ENCODE measurements at places on chromosomes 11 and 22.

- no peak for DNase-seq
Observed at GRCh38 chr11:35257281-35257680, 118.3 kb downstream of the CD44 start.

- peak; percentile 38 for DNase-seq
Observed at GRCh38 chr11:5992604-5993251, 5.9 kb upstream of the OR52L1 start.

GRCh38 chr11:115884800-115885534 lies 380.8 kb upstream of the CADM1 start:
- no peak for DNase-seq

- DNase-seq, result no peak
Observed at GRCh38 chr22:36362932-36363331, 24.8 kb downstream of the MYH9 start.

- DNase-seq, result no peak
Observed at GRCh38 chr22:33476206-33476605, 418.0 kb upstream of the SYN3 start.

- no peak for DNase-seq
Observed at GRCh38 chr22:17732251-17732854, 41.9 kb downstream of the BID start.

- no peak for DNase-seq
Observed at GRCh38 chr11:122393209-122393860, 262.2 kb upstream of the UBASH3B start.

DNA sequence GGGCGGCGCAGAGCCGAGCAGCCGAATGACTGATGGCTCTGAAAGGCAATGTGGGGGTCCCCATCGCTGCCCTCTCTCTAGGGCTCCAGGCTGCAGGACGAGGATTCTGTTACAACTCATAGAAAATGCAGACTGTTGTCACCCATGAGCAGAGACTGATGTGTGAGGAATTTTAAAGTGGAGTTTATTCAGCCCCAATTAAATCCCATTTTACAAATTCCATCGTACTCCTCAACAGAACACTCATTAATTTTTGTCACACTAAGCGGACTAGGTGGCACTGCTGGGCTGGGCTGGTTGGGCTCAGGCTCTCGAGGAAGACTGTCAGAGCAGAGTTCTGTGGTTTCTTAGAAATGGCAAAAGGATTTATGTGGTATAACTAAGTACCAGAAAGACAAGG lies 102.6 kb upstream of the SPON1 start:
- no peak for DNase-seq

GRCh38 chr11:69877235-69877634 lies 58.0 kb upstream of the FGF3 start:
- no peak for DNase-seq

DNA sequence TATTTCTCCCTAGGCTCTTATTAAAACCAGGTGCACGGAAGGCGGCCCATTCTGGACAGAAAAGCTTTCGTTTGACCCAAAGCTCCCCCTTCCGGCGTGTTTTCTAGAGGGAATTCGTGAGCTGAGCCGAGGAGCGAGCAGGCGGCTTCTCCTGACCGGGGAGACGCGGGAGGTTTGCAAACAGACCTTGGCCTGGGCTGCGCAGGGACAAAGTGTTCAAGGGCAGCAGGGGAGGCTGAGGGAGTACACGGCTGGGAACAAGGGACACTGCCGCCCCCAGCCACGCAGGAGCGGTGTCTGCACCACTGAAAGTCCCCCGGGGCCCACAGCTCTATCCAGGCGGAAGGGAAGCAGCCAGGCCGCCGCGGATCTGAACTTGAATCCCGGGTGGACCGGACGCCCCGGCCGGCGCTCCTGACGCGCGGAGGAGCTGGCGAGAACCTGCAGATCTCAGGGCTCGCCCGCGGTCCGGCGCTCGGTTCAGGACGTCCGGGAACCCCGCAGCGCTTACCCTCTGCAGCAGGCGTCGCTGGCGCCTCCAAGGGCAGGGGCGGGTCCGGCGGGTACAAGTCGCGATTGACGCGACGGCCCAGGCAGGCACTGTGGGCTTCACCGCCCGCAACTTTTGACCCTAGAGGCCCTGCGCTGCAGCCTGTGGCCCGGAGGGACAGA lies 101.9 kb downstream of the WT1 start:
- peak; percentile 46 for DNase-seq

DNA sequence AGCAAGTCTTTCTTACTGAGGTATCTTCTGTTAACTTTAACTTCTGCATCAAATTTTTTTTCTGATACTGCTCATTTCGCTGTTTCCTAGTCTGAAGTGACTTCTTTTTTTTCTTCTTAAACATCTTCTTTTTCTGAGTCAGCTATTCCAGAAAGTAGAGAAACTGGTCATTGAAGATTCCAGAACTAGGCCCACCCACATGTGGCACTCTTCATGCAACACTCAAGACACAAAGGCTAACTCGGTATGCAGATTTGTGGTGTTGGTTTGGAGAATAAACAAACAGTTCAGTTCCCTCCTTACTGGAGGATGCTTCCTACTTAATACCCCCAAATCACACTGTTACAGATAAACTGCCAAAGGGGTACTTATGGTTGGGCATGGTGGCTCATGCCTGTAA lies 25.2 kb upstream of the MTCH2 start:
- no peak for DNase-seq
